Activated T-cell treated with anti-CD3 and anti-CD28 coated beads for 24 hours (primary cell): ENCODE measurements at places on chromosomes 6 and 20.

DNA sequence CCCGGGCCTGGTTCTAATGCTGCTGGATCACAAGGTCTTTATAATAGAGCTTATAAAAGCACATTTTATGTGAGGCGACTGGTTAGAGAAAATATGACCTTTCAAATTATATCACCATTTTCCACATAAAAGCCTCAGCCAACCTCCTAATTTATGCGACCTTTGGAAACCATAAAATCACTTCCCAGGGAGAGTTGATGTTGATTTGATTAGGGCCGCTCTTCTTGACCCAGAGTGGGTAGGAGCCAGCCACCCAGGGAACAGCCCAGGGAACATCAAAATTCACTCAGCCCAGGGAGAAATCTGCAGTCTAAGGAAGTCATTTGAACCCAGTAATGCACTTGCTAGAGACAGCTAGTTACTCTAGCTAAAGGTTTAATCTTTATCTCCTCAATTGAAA lies 79.8 kb upstream of the TENT5A start:
- no peak for DNase-seq

- no peak for DNase-seq
Observed at GRCh38 chr6:16345449-16346330, 107.3 kb downstream of the GMPR start.

GRCh38 chr6:84172080-84172479 lies 55.4 kb downstream of the CEP162 start:
- DNase-seq, result no peak

- no peak for DNase-seq
Observed at GRCh38 chr6:38806833-38807232, 91.7 kb downstream of the DNAH8 start.

GRCh38 chr6:35496036-35496840 lies 641 bp downstream of the TEAD3 start:
- no peak for DNase-seq

GRCh38 chr6:163375361-163375760 lies 39.2 kb upstream of the QKI start:
- no peak for DNase-seq

- peak; percentile 42 for DNase-seq
Observed at GRCh38 chr20:51525241-51526105, 17.0 kb downstream of the NFATC2 start.

- DNase-seq, result no peak
Observed at GRCh38 chr6:7827142-7827541, 83.4 kb downstream of the TXNDC5 start.

DNA sequence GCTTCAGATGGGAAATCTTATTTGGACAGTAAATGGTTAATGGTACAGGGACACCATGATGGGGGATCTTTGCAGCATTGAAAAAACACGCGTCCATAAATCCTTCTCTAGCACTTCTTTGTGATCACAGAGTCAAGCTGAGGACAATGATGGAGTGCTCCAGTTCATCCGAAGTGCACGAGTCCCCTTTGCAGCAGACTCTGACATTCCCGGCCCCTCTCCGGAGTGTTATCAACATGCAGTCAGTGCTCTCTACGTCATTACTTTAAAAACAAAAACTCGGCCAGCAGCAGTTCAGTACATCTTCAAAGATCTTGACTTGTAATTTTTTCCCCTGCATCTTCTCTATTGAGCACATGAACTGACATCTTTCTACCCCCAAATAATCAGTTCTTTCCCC lies 185.5 kb upstream of the AKAP12 start:
- DNase-seq, result no peak

DNA sequence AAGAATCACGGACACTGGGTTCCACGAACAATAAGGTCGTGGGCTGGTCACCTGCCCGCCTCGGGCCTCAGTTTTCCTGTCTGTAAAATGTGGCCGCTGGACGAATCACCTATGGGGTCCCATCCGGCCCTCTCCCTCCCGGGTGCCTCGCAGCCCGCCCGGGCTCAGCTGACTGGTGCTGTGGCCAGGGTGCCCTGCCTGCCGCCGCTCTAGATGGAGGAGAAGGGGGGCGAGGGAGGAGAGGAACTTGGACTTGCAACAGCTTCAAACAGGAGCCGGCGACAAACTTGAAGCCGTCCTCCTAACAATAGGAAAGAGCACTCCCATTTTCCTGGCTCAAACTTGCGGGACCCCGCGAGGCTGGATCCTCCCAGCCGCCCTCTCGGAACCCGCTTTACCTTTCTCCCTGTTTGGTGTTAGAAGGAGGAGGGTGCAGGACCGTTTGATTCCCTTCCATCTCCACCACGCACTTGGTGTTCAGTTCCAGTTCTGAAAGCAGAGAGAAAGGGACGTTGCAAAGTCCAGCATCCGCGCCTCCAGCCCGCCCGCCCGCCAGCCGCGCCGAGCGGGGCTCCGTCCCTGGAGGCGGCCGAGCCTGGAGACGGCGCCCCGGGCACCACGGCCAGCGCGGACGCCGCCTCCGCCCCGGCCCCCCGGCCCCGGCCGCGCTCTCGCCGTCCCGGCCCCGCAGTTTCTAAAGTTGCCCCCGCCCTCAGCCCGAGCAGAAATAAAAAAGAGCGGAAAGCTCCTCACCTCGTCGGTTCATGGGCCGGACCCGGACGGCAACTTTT lies 584 bp downstream of the KIF13A start:
- DNase-seq, result no peak

GRCh38 chr20:53468587-53468986 lies 125.1 kb downstream of the ZNF217 start:
- DNase-seq, result no peak

DNA sequence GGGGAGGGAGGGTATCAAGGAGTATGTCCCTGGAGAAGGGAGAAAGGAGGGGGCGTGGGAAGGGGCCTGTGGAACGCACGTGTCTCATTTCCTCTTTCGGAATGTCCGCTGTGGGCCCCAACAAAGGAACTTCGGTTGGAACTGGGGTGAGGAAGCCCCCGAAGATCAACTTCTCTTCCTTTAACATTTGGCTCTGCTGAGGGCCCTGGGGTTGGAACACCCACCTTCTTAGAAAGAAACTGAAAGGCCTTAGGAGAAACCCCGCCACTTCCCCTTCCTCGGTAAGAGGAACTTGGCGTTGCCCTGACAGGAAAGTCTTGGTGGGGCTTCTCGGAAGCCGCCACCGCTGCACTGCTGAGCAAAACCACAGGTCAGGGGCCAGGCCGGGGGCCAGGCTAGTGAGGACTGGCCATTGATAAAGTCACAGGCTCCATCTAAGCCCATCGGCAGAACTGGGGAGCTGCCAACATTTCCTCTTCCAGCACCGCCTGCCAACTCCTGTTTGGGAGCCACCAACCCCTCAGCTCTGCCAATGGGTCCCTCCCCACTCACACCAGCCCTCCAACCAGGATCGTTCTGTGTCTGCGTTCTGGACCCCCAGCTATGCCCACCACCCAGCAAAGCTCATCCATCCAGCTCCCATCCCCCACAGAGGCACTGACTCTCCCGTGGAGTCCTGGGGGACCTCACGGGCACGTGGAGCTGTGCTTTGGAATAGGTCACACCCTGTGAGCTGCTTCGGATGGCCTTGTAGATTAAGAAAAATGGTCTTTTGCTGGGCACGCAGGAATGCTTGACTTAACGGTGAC lies 44.8 kb downstream of the FGD2 start:
- DNase-seq, result peak; percentile 55

DNA sequence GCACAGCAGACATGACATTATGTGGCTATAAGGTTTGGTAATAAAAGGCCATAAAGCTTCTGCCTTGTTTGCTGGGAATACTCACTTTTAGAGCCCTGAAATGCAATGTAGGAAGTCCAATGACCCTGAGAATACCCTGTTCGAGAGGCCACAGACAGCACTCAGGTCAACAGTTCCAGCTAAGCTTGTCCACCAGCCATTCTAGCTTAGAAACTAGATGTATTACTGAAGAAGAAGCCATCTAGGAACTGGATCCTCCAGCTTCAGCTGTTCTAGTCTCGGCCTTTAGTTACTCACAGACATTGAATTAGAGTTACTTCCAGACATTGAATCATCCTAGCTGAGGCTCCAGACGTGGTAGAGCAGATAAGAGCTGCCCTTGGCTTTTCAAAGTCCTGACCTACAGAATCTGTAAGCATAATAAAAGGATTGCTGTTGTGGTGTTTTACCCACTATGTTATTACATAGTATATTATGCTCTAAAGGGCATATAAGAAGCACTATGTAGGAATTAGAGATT lies 84.9 kb downstream of the MMS22L start:
- DNase-seq, result no peak

DNA sequence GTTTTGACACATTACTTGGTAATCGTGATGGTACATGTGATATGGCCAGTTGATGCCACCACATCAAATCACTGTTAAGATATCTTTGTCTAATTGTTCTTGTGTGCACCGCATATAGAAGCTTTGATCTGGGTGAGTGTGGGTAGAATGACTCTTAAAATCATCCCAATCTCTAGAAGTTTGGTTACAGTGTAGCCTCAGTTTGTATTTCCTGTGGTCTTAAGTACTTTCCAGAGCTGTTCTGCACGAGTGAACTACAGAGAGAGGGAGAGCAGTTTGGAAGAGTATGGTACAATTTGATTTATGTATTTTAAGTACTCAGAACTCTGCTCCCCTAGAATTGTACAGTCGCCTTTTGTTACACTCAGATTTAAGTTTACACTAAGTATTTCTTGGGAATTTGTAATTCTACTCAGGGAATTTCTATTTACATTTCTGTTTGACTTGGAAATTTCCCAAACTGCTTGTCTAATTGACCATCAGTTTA lies 37.5 kb downstream of the SNX9 start:
- DNase-seq, result peak; percentile 29
